ENCODE measurements at places on chromosomes 12 and 14.

- no peak for DNase-seq
These were observed 3.5 kb downstream of the TEDC1 start for GRCh38 chr14:105494606-105494929.

GRCh38 chr14:75042035-75042434 lies 9.2 kb downstream of the MLH3 start:
- no peak for DNase-seq

- DNase-seq: no peak
These were observed 24.5 kb downstream of the SNX6 start for GRCh38 chr14:34605461-34605860.

DNA sequence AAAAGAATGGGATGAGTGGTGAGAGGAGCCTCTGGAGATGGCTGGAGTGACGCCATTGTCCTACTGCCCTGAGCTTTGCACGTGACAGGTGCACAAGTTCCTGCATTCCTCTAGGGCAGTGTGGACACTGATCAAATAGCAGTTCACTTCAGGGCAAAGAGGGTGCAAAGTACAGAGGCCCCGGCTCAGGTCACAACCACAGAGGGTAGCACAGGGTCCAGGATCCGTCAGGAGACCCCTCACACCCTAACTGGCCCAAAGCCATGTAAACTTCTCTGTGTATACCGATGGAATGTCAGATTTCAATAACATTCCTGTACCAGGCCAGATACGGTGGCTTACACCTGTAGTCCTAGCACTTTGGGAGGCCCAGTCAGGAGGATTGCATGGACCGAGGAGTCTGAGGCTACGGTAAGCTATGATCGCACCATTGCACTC lies 10.4 kb upstream of the FBLN5 start:
- no peak for DNase-seq

GRCh38 chr14:89613260-89614008 lies 196.4 kb upstream of the FOXN3 start:
- no peak for DNase-seq

GRCh38 chr14:103545915-103546651 lies 16.4 kb downstream of the BAG5 start:
- DNase-seq: no peak

GRCh38 chr12:29012673-29013072 lies 136.4 kb upstream of the FAR2 start:
- DNase-seq: no peak

GRCh38 chr14:72986857-72987256 lies 40.0 kb downstream of the ZFYVE1 start:
- DNase-seq: no peak

GRCh38 chr12:71405884-71406283 lies 33.7 kb upstream of the LGR5 start:
- no peak for DNase-seq

DNA sequence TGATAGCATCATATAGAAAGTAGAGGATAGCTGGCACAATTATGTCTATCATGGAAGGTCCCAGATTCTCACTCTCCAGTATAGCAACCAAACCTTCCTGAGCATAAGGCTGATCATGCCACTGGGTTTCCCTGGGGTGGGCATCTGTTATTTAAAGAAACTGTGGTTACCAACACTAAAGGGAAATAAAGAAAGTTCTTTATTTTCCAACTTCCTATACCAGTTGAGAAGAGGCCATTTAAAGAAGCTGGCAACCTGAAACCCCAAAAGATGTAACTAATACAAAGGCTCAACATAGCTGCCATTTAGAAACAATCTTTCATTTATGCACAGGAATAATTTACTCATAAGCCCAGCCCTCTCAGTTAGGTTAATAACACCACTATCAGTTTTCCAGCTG lies 3.1 kb downstream of the BCAT1 start:
- no peak for DNase-seq

DNA sequence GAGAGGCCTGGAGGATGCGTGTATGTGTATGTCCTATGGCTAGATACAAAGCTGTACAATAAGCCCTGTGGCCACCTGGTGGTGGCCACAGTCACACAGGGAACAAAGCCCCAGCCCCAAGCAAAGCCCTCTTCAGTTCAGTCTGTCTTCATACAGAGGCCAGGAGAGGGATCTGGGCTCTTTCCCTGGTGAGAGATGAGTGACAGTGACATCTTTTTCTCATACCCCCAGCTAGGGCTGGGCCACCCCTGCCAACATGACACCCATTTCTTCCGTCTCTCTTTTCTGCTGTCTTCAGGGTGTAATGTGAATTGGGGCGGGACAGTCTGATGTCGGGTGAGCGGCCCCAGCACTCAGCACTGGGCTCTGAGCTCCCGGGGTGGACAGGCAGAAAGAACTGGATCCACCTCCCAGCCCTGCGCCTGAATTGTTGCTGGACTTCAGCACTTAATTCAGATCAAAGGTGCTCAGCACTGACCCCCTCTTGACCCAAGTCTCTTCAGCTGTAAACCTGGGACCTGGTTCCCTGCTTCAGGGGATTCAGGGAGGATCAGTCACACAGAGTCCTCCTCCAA lies 59.8 kb downstream of the SERPINA3 start:
- DNase-seq: no peak

GRCh38 chr12:22781339-22781738 lies 156.4 kb downstream of the ETNK1 start:
- no peak for DNase-seq

DNA sequence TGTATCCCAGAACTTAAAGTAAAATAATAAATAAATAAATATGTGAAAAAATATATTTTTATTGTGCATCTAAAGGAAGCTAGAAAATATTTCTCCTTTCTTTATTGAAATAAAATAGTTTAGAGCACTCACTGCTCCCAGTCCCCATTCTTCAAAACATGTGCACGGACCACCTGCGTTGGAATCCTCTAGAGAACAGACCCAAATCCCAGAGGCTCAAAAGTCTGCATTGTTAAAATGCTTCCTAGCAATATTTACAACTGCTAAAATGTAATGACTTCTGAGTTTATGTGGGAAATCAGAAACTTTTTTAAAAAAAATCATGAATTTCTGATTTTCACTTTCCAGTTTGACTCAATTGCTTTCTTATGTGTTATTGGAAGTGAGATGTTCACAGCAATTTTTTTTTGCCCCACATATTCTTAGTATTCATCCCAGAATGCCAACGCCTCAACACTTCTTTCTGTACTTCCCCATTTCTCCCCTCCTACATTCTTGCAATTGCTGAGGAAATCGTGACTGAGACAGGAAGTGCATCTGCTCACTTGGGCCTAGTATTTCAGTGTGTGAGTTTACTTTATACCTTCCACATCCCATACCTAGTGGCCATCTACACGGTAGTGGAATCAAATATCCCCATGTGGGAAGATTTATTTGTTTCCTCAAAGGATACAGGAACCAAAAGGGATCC lies 116.0 kb upstream of the FLRT2 start:
- DNase-seq: no peak

GRCh38 chr12:42962384-42962783 lies 372.8 kb upstream of the PRICKLE1 start:
- no peak for DNase-seq

Data from CD8-positive, alpha-beta T cell (primary cell).